Small intestine (tissue), 16 donors: ENCODE measurements at places on chromosomes 4 and X.

DNA sequence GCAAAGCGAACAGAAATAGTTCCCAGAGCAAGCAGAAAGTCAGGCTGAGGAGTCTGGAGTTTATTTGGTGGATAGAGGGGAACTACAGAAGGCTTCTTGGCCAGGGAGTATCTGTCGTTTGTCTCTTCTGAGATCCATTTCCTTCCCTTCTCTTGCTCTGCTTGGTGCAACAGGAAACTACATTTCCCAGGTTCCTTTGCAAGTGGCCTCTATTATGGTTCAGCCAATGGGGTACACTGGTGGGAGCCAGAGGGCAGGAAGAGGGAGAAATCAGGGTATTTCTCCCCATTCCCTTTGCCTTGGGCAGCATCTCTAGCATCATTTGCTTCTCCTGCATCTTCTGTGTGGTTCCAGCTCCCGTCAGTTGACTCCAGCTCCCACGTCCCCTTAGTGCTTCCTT is 142.1 kb downstream of the BCOR start:
- no peak for DNase-seq

DNA sequence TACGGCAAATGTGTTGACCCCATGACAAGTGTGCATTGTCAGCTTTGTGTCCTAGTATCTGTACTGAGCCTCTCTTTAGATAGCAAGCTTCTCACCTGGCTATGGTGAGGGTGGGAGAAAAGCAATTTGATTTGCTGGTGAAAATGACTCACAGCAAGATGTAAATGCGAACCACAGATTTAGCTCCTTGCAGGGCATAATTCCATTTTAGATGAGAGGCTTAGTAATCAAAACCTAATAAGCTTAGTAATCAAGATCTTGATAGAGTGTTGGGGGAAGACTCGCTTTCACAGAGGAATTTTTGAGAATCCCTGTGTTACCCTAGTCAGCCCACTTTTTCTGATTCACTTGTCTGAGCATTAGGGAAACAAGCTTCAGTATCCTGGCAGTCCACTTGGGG is 7.7 kb upstream of the OCIAD2 start:
- no peak for DNase-seq

DNA sequence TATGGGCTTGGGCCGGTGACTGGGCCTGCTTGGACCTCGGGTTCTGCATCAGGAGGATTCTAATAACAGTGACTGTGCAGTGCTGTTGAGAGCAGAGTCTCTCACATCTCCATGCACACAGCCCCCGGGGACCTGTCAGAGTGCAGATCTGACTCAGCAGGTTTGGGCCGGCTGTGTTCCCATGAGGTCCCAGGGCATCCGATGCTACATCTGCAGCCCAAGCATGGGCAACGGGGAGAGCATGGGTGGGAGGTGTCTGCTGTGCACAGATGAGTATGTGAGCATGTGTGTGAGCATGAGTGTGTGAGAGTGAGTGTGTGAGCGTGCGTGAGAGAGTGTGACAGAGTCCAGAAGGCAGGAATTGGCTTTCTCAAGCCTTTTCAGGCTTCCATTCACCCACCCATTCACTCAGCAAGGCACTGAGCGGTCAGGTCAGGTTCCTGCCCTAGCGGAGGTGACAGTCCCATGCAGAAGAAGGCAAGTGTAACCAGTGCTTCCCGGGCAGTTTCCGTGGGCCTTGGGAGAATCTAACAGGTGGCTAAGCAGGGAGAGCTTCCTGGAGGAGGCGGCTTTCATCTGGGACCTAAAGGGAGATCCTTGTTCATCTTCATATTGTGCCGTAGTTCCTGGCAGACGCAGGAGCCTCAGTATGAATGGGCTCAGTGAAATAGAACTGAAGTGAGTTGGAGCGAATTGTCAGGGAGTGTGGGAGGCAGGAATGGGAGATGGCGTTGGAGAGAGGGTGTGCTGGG is 62.6 kb downstream of the SORCS2 start:
- DNase-seq, result no peak

GRCh38 chr4:7781366-7781765 is 158.3 kb downstream of the AFAP1 start:
- DNase-seq, result no peak
